ENCODE measurements at places on chromosomes 4 and X.

GRCh38 chr4:61175495-61175894 lies 24.6 kb upstream of the ADGRL3 start:
- DNase-seq: no peak

DNA sequence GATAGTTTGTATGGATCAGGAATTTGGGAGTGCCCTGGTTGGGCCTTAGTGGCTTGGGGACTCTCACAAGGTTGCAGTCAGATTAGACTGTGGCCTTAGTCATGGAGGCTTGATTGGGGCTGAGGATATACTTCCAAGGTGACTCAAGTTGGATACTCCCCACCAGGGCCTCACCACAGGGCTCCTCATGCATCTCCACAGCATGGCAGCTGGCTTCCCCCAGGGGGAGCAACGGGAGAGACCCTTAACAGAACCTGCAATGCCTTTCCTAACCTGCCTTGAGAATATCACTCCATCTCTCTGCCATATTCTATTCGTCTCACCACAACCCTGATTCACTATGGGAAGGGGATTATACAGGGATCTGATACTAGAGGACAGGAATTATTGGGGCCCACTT lies 161.9 kb downstream of the RELL1 start:
- no peak for DNase-seq

DNA sequence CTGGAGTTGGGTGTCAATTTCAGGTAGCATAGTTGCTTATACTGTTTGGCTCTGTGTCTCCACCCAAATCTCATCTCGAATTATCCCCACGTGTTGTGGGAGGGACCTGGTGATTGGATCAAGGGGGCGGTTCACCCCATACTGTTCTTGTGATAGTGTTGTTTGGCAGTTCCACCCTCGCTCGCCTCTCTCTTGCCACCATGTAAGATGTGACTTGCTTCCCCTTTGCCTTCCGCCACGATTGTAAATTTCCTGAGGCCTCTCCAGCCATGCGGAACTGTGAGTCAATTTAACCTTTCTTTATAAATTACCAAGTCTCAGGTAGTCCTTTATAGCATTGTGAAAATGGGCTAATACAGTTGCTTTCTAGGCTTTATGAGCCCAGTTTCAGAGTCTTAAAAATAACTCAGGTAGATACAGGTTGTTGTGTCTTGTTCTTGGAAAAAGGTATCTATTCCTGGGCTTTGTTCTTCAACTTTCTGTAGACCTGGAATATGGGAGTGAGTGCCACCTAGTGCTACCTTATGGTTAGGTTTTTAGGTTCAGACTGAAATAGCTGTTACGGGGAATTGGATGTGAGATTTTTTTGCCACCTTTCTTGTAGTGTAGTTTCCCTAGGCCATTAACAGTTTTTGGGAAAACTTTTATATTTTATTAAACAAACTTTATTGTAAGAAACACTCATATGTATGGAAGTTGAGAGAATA lies 15.6 kb downstream of the PGK1 start:
- no peak for DNase-seq

- no peak for DNase-seq
Observed at GRCh38 chr4:100935090-100935489, 412.2 kb downstream of the PPP3CA start.

DNA sequence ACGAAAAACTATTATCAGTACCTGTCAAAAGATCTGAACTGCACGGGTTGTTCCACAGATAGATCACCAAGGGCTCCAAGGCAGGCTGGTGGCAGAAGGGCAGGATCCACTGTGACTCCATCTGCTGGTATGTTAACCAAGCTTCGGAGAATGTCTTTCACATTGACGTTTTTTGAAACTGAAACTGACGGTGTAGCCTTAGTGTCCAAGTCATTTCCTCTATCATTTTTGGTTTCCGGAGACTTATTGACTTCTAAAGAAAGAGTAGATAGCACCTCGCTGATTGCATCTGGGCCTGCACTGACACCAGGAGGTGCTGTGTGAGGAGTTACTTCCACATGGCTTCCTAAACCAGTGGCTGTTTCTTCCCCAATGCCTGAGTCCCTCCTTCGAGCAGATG lies 186.9 kb downstream of the LRBA start:
- no peak for DNase-seq

DNA sequence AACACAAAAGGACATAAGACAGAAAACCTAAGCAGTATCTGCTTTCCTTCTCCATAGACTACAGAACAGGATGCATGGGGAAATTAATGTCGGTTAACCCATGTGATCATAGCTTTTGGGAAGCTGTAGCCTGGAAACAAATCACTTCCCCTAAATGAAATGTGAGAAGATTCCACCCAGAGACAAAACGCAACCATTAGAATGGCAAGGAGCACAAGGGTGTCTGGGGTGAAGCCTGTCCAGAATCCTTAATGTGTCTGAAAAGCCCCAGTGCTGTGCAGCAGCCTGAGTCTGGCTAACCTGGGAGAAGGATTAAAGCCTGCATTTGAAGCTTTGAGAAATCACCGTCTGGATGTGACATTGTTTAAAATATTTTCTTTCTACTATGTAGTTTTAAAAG lies 213.3 kb downstream of the ANKRD50 start:
- DNase-seq: no peak

DNA sequence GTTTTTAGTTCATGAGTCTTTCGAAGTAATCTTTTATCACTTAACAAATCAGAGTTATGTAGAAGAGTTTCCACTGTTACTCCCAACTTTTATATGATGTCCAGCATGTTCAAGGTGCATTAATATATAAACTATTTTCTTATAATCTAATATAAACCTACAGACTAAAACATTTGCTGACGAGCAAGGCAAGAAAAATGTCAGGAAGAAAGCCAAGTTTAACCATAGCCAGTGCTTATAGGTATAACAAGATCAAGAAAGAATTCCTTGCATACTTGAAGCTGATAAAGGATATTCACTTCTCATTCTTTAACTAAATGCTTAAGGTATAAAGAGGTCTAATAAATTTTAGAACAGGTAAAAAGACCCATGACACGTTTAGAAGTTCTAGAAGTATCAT lies 167.7 kb downstream of the NPNT start:
- DNase-seq: no peak
